Esophagus squamous epithelium (tissue), 5 donors: ENCODE measurements at places on chromosomes 3 and 15. TPM values are rescaled to one million over a fixed set of nuclear protein-coding genes. Genes with fewer than 3 reads are reported as not detected.
A peak's percentile ranks its signal among the peaks of the same experiment; 100 is the strongest.

DNA sequence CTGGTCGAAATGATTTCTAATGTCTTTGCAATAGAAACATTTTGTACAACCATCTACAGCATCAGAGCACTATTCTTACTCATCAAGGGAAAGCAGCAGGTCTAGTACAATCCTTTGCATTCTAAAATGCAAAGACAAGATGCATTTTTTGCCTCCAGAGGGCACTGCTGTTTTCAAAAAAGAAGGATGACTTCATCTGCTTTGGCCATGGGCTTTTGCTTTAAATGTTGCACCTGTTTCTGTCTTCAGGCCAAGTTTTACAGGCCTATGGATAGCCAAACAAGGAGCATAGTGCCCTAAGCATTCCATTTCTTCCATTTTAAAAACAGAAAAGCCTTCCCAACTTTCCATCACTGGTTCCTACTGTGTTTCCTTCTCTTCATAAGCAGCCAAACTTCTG is 3.4 kb downstream of the PARP9 start:
- H3K27ac ChIP-seq: no peak overlapping the region
- H3K36me3 ChIP-seq: peaks cover 14% of the 10 kb centered on the region
- no peak overlapping the region for H3K4me3 ChIP-seq

The ACVR2B gene
- total RNA-seq: 1.3 TPM

- DNase-seq: no peak
- no peak overlapping the region for H3K4me3 ChIP-seq
- H3K27me3 ChIP-seq: no peaks in the 10 kb centered on the region
- H3K4me1 ChIP-seq: peaks cover 19% of the 10 kb centered on the region
- H3K27ac ChIP-seq: no peak overlapping the region
Observed at GRCh38 chr3:97940034-97940433, 32.2 kb downstream of the RIOX2 start.

DNA sequence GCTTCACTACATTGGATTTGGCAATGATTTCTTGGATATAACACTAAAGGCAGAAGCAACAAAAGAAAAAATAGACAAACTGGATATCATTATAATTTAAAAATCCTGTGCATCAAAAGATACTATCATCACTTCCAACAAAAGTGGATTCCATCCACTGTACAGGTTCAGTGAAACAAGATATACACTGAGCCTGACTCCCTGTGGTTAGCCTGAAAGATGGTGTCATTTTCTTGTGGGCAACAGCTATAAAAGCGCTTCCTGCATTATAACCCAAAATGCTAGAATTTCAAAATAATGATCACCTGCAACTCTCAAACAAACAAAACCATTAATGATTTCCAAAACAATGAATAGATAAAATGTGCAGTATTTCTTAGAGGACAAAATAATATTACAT is 39.6 kb upstream of the TBC1D23 start:
- no peaks in the 10 kb centered on the region for H3K4me1 ChIP-seq
- no peaks in the 10 kb centered on the region for H3K36me3 ChIP-seq
- no peaks in the 10 kb centered on the region for H3K27me3 ChIP-seq

The C3orf49 gene
- total RNA-seq: not detected

- H3K36me3 ChIP-seq: no peaks in the 10 kb centered on the region
- no peak for DNase-seq
- no peaks in the 10 kb centered on the region for H3K27me3 ChIP-seq
- H3K4me1 ChIP-seq: no peaks in the 10 kb centered on the region
Observed at GRCh38 chr3:17292556-17292955, 407.8 kb downstream of the PLCL2 start.

The AP3B2 gene
- 0.62 TPM for total RNA-seq

The GRK7 gene
- total RNA-seq: not detected

The HERC2 gene
- total RNA-seq: 45.0 TPM

The MEGF11 gene
- total RNA-seq: not detected

DNA sequence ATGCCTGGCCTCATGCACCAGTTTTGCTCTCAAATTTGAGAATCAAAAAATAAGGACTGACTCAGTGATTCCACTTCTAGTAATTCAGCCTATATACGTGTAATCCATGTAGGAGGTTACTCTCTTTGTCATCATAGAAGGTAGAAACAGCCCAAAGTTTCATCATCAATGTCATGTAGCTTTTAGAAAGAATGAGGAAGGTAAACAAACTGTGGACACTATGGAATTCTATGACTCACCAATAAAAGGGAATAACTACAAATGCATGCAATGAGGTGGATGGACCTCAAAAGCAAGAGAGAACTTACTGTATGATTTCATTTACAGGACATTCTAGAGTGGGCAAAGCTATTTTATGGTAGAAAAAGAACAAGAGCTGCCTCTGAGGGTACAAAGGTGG is 93.2 kb upstream of the LRIG1 start:
- no peak overlapping the region for H3K4me3 ChIP-seq
- no peak for DNase-seq
- H3K4me1 ChIP-seq: no peaks in the 10 kb centered on the region
- no peaks in the 10 kb centered on the region for H3K27me3 ChIP-seq
- no peak overlapping the region for H3K27ac ChIP-seq

DNA sequence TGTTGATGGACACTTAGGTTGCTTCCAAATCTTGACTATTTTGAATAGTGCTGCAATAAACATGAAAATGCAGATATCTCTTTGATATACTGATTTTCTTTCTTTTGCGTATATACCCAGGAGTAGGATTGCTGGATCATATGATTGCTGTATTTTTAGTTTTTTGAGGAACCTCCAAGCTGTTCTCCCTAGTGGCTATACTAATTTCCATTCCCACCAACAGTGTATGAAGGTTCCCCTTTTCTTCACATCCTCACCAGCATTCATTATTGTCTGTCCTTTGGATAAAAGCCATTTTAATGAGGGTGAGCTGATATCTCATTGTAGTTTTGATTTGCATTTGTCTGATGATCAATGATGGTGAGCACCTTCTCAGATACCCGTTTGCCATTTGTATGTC is 12.5 kb downstream of the PATL2 start:
- H3K27me3 ChIP-seq: no peaks in the 10 kb centered on the region
- no peak overlapping the region for H3K4me3 ChIP-seq
- no peaks in the 10 kb centered on the region for H3K36me3 ChIP-seq
- no peak for DNase-seq
- no peak overlapping the region for H3K27ac ChIP-seq

GRCh38 chr3:170953736-170954135 is 45.3 kb upstream of the EIF5A2 start:
- no peak overlapping the region for H3K27ac ChIP-seq
- no peaks in the 10 kb centered on the region for H3K27me3 ChIP-seq
- H3K4me1 ChIP-seq: no peaks in the 10 kb centered on the region

The C3orf70 gene
- total RNA-seq: 0.57 TPM

The SLC22A13 gene
- not detected for total RNA-seq

The RIOX2 gene
- 39.8 TPM for total RNA-seq

GRCh38 chr15:76340198-76340802 is 3.7 kb downstream of the ISL2 start:
- H3K27me3 ChIP-seq: peaks cover 33% of the 10 kb centered on the region
- peak overlapping the region; percentile 1 for H3K27ac ChIP-seq
- no peak for DNase-seq
- no peaks in the 10 kb centered on the region for H3K36me3 ChIP-seq

The SLC28A1 gene
- total RNA-seq: not detected

The DUOXA2 gene
- total RNA-seq: 6.3 TPM

The CILP gene
- 2.9 TPM for total RNA-seq

DNA sequence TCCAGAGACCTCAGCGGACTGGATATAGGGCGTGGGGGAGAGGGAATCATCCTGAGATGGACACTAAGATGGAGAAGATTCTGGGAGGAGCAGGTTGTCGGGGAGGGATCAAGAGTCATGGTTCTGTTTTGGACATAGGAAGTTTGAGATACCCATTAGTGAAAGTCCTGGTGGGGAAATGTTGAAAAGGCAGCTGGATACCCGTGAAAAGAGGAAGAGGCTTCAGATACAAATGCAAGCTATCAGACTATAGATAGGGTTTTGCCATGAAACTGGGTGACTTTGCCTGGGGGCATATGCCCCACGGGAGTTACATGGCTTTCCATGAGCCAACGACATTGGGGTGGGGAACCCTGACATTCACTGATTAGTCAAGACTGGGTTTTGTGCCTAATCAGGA is 1.1 kb upstream of the GPR62 start:
- no peak overlapping the region for H3K27ac ChIP-seq
- no peak for DNase-seq
- no peaks in the 10 kb centered on the region for H3K27me3 ChIP-seq
- H3K4me3 ChIP-seq: no peak overlapping the region
- H3K4me1 ChIP-seq: peaks cover 25% of the 10 kb centered on the region

- no peak for DNase-seq
- no peak overlapping the region for H3K4me3 ChIP-seq
- no peaks in the 10 kb centered on the region for H3K27me3 ChIP-seq
Observed at GRCh38 chr3:197518881-197519421, 36.8 kb downstream of the BDH1 start.

The TPRG1 gene
- 23.3 TPM for total RNA-seq

The TERC gene
- 186 TPM for total RNA-seq

GRCh38 chr3:70276901-70277300 is 35.5 kb downstream of the MDFIC2 start:
- DNase-seq: no peak
- no peaks in the 10 kb centered on the region for H3K36me3 ChIP-seq
- H3K27ac ChIP-seq: no peak overlapping the region
- H3K27me3 ChIP-seq: no peaks in the 10 kb centered on the region
- H3K4me1 ChIP-seq: no peaks in the 10 kb centered on the region

The GP5 gene
- total RNA-seq: not detected
